Osteocyte (in vitro differentiated cells): ENCODE measurements at places on chromosomes 4 and X. TPM values are rescaled to one million over a fixed set of nuclear protein-coding genes. Genes with fewer than 3 reads are reported as not detected.

ODAPH gene
- not detected in 2 replicates for total RNA-seq

TCEAL8 gene
- total RNA-seq = 86.2 and 88.2 TPM in 2 replicates

AVPR2 gene
- total RNA-seq = not detected in 2 replicates

CORIN gene
- total RNA-seq = 1.6 and 2.6 TPM in 2 replicates

PNMA5 gene
- not detected in 2 replicates for total RNA-seq

DNA sequence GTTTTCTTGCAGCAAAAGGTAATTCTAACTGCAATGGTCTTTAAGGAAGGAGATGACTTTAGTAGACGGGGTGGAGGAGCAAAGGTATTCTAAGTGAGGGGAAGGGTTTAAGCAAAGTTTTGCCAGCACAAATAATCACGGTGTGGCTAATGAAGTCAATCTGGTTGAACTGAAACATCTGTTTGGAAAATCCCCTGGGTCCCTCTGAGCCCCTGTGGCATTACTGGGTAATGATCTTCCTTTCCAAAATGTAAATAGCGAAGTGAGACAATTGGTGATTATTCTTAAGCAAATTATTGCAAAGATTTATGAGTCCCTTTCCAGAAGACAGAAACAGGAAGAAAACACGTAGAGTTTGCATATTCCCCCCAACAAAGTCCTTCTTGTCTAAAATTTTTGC, 47.2 kb downstream of the FGFBP1 start:
- H3K4me1 ChIP-seq = peaks cover 27% of the 10 kb centered on the region
- no peaks in the 10 kb centered on the region for H3K36me3 ChIP-seq
- H3K27ac ChIP-seq = no peak overlapping the region
- no peak for DNase-seq
- no peaks in the 10 kb centered on the region for H3K27me3 ChIP-seq

- no peaks in the 10 kb centered on the region for H3K4me1 ChIP-seq
- H3K27ac ChIP-seq = no peak overlapping the region
- DNase-seq = no peak
- no peaks in the 10 kb centered on the region for H3K27me3 ChIP-seq
- H3K36me3 ChIP-seq = no peaks in the 10 kb centered on the region
- no peak overlapping the region for H3K4me3 ChIP-seq
Measured at GRCh38 chrX:42978655-42979379, 200.9 kb upstream of the PPP1R2C start.

DNA sequence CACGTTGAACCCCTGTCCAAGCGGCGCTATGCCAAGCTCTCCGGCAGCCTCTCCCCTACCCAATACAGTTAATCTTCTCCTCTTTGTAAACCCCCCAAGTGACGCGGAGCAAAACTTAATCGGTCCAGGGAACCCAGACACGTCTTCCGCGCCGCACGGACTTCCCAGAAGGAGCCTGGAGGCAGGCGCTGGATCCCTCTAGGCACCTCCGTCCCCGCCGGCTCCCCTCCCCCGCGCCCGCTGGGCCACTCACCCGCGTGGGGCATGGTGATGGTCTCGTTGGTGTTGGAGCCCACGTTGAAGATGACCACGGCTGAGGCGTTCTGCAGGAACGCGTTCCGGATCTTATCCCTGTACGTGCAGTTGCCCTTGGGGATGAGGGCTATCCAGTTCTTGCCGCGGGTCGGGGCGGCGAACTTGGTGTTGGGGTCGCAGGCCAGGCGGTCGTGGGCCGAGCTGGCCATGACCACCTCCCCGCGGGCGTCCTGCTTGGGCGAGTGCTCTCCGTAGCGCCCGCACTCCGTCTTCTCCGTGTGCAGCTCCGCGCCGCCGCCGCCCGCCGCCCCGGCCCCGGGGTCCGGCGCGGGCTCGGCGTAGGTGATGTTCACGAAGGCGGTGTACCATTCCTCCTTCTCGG, 1.1 kb downstream of the RNF150 start:
- H3K4me3 ChIP-seq = peak overlapping the region; percentile 99
- DNase-seq = no peak

- no peak overlapping the region for H3K27ac ChIP-seq
- peaks cover 28% of the 10 kb centered on the region for H3K4me1 ChIP-seq
- H3K27me3 ChIP-seq = peaks cover 92% of the 10 kb centered on the region
- no peak for DNase-seq
- peaks cover 3% of the 10 kb centered on the region for H3K36me3 ChIP-seq
Measured at GRCh38 chr4:112517067-112517634, 1.2 kb upstream of the NEUROG2 start.

- H3K36me3 ChIP-seq = no peaks in the 10 kb centered on the region
- no peak overlapping the region for H3K4me3 ChIP-seq
- H3K27ac ChIP-seq = no peak overlapping the region
- DNase-seq = no peak
- H3K4me1 ChIP-seq = peaks cover 8% of the 10 kb centered on the region
- H3K27me3 ChIP-seq = no peaks in the 10 kb centered on the region
Measured at GRCh38 chr4:66097218-66097617, 426.9 kb upstream of the EPHA5 start.

- H3K4me1 ChIP-seq = peaks cover 30% of the 10 kb centered on the region
- H3K4me3 ChIP-seq = peak overlapping the region; percentile 94
- H3K27ac ChIP-seq = peak overlapping the region; percentile 98
- peaks cover 2% of the 10 kb centered on the region for H3K27me3 ChIP-seq
- no peak for DNase-seq
- H3K36me3 ChIP-seq = no peaks in the 10 kb centered on the region
Measured at GRCh38 chr4:145618210-145618931, 814 bp upstream of the MMAA start.

DNA sequence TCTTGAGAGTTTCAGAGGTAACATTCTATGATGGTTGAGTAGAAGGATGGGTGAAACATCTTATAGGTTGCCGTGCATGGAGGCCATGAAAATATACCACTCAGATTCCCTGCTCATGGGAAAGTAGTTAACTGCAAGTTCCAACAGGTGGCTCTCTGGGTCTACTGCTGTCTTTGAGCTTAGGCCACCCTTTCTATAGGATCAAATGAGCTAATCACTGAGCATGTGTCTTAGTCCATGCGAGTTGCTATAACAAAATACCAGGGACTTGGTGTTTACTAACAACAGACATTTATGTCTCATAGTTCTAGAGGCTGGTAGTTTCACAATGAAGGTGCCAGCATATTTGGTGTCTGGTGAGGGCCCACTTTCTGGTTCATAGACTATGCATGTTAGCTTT, 144.8 kb upstream of the UNC5C start:
- H3K36me3 ChIP-seq = no peaks in the 10 kb centered on the region
- H3K27me3 ChIP-seq = peaks cover 4% of the 10 kb centered on the region
- no peaks in the 10 kb centered on the region for H3K4me1 ChIP-seq
- no peak for DNase-seq
- no peak overlapping the region for H3K27ac ChIP-seq
- H3K4me3 ChIP-seq = no peak overlapping the region

GRCh38 chrX:85140964-85141363, 102.6 kb downstream of the SATL1 start:
- H3K27ac ChIP-seq = no peak overlapping the region
- no peak overlapping the region for H3K4me3 ChIP-seq
- H3K36me3 ChIP-seq = no peaks in the 10 kb centered on the region

DNA sequence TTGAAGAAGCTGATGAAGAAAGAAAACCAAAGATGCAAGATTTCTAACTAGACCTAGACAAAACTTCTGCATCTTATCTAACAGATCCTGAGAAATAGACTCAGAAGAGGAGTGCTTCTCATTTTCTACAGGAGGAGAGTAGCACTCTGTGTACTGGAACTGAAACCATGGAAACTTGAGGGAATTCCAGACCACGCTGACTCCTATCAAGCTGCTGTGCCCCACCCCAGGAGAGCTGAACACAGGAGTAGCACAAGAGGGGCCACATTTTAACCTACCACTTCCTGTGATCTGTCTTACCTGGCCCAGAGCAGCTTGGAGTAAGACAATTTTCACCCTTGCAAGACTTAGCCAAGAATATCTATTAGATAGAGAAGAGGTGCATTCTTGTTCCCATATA, 248.9 kb downstream of the SCFD2 start:
- DNase-seq = no peak
- no peaks in the 10 kb centered on the region for H3K27me3 ChIP-seq
- no peak overlapping the region for H3K4me3 ChIP-seq
- H3K36me3 ChIP-seq = peaks cover 3% of the 10 kb centered on the region

GRCh38 chr4:173752610-173753230, 222.7 kb upstream of the HAND2 start:
- H3K36me3 ChIP-seq = no peaks in the 10 kb centered on the region
- H3K4me1 ChIP-seq = no peaks in the 10 kb centered on the region

DNA sequence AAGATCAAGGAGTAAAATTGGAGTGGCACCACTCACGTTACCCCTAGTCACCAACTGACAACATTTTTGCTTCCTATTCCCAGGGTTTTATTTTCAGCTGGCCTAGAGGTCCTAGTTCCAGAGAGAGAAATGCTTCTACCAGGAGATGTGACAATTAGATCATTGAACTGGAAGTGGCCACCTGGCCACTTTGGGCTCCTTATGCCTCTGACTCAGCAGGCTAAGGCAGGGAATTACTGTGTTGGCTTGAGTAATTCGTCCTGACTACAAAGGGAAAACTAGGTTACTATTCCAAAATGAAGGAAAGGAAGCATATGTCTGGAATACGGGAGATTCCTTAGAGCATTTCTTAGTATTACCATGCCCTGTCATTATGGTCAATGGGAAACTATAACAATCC, 831.6 kb upstream of the NDST4 start:
- no peaks in the 10 kb centered on the region for H3K27me3 ChIP-seq
- H3K27ac ChIP-seq = no peak overlapping the region
- H3K4me1 ChIP-seq = no peaks in the 10 kb centered on the region

DNA sequence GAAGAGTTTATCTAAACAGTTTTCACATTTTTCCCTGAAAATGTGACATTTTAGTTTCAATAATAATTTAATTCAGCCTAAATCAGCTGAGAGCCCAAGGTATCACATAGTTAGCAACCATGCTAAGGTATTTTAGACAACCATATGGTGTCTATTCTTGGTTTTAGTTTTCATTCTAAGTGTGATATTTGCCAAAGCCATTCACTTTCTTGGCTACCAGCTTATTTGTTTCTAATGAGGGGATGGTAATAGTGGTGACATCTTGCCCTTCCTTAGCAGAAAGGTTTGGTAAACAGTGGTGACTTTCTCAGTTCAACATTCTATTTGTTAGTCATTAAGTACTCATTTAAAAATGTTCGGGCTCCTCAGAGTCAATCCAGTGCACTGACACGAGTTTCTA, 854.9 kb upstream of the HTR2C start:
- H3K4me1 ChIP-seq = no peaks in the 10 kb centered on the region
- H3K27me3 ChIP-seq = no peaks in the 10 kb centered on the region
- DNase-seq = no peak

GRCh38 chr4:158018221-158018830, 154.5 kb downstream of the GASK1B start:
- H3K4me3 ChIP-seq = no peak overlapping the region
- no peaks in the 10 kb centered on the region for H3K27me3 ChIP-seq
- peak overlapping the region; percentile 82 for H3K27ac ChIP-seq
- no peaks in the 10 kb centered on the region for H3K36me3 ChIP-seq
- DNase-seq = no peak

DNA sequence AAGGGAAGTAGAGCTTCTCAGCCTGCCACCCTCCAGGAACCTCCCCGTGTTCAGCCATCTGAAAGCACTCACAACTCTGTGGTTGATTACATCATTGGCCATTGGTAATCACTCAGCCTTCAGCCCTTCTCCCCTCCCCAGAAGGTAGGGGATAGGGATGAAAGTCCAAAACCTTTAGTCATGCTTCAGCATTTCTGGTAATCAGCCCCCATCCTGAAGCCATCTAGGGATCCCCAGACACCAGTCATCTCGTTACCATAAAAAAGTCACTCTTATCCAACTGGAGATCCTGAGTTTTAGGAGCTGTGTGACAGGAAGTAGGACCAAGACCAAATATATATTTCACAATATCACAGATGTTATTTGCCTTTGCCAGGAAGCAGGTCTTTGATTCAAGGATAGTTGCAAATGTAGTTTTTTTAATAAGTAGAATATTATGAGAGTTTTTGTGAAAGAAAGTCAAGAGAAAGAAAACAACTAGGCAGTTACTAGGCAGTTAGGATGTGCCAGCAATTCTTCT, 364.6 kb upstream of the NOCT start:
- no peak overlapping the region for H3K27ac ChIP-seq
- peaks cover 9% of the 10 kb centered on the region for H3K4me1 ChIP-seq
- H3K36me3 ChIP-seq = no peaks in the 10 kb centered on the region
- DNase-seq = no peak

DNA sequence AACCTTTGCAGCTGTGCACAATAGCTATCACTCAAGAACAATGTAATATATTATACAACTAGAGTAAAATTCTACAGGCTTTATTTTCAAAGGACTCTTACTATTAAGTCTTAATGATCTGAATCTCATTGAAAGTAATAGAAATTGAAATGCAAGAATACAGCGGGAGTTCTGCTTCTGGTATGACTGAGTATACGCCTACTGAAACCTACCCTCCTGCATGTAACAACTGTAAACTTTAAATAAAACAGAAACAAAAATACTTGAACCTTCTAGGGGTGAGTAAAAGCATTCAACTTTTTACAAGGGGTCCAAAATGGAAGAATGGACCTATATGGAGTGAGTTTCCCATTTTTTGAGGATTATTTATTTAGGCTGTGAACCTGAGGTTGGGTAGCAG, 13.5 kb downstream of the DCHS2 start:
- no peaks in the 10 kb centered on the region for H3K36me3 ChIP-seq
- H3K4me1 ChIP-seq = no peaks in the 10 kb centered on the region
- no peak for DNase-seq
- H3K4me3 ChIP-seq = no peak overlapping the region
- peaks cover 26% of the 10 kb centered on the region for H3K27me3 ChIP-seq

- H3K36me3 ChIP-seq = no peaks in the 10 kb centered on the region
- no peaks in the 10 kb centered on the region for H3K27me3 ChIP-seq
- no peaks in the 10 kb centered on the region for H3K4me1 ChIP-seq
- no peak overlapping the region for H3K27ac ChIP-seq
- DNase-seq = no peak
- H3K4me3 ChIP-seq = no peak overlapping the region
Measured at GRCh38 chrX:20477836-20478524, 211.3 kb upstream of the RPS6KA3 start.

DNA sequence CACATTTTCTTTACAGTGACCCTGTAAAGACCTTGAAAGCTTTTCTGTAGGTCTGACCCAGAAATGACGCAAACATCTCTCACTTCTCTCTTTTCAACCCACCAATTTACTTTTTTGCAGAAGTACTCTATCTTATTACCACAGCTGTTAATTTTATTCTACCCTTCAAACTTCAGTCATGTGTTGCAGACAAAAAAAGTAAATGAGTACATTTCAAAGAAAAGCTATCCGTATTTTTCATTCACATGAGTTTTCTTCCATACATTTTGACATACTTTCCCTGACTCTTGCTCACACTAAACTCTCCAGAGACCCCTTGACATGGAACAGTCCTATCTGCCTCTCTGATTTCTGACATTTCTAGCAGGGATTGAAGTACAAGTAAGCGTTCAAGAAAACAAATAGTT, 51.7 kb downstream of the SLC7A11 start:
- H3K27ac ChIP-seq = no peak overlapping the region
- H3K4me1 ChIP-seq = peaks cover 13% of the 10 kb centered on the region
- no peaks in the 10 kb centered on the region for H3K27me3 ChIP-seq
- no peak overlapping the region for H3K4me3 ChIP-seq
- H3K36me3 ChIP-seq = peaks cover 15% of the 10 kb centered on the region
- no peak for DNase-seq

GRCh38 chr4:167602157-167602556, 367.9 kb upstream of the SPOCK3 start:
- no peak overlapping the region for H3K4me3 ChIP-seq
- peaks cover 4% of the 10 kb centered on the region for H3K27me3 ChIP-seq
- no peaks in the 10 kb centered on the region for H3K4me1 ChIP-seq
- no peaks in the 10 kb centered on the region for H3K36me3 ChIP-seq
- no peak overlapping the region for H3K27ac ChIP-seq

- peaks cover 12% of the 10 kb centered on the region for H3K4me1 ChIP-seq
- DNase-seq = no peak
- no peak overlapping the region for H3K27ac ChIP-seq
- peaks cover 3% of the 10 kb centered on the region for H3K27me3 ChIP-seq
- H3K4me3 ChIP-seq = no peak overlapping the region
Measured at GRCh38 chr4:10534820-10535219, 77.6 kb upstream of the ZNF518B start.
